ENCODE measurements at places on chromosomes 11 and 22. TPM values are rescaled to one million over a fixed set of nuclear protein-coding genes. Genes with fewer than 3 reads are reported as not detected.
A peak's percentile ranks its signal among the peaks of the same experiment; 100 is the strongest.

Gene WNT7B
- total RNA-seq: not detected

- DNase-seq: no peak
- peaks cover 7% of the 10 kb centered on the region for H3K4me1 ChIP-seq
- H3K27ac ChIP-seq: no peak overlapping the region
- no peaks in the 10 kb centered on the region for H3K36me3 ChIP-seq
- H3K4me3 ChIP-seq: no peak overlapping the region
- H3K27me3 ChIP-seq: peaks cover 47% of the 10 kb centered on the region
These were observed 10.9 kb downstream of the INS start for GRCh38 chr11:2149864-2150847.

Gene TRPM5
- not detected for total RNA-seq

DNA sequence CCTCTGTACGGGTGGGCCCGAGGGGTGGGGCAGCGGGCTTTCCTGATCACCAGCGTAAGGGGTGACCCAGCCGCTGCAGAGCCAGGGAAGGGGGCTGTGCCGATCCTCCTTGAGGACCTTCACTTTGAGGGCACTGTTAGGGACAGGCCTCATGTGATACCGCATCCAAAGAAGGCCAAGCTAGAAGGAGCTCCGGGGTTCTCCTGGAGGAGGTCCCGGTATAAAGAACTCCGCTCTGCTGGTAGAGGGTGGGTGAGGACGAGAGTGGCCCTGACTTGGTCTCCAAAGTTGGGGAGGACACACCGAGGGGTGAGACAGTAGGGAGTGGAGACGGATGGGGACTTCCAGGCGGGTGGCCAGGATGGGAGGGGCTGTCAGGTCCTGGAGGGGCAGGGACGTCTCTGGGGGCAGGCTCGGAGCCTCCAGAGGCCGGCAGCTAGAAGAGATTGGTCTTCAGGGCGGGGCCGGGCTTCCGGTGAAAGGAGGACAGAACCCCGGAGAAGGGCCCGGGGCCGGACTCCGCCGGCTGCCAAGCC is 4.6 kb downstream of the PHOX2A start:
- no peak overlapping the region for H3K27ac ChIP-seq
- H3K4me1 ChIP-seq: peaks cover 16% of the 10 kb centered on the region
- no peak for DNase-seq
- H3K36me3 ChIP-seq: peaks cover 2% of the 10 kb centered on the region
- peaks cover 37% of the 10 kb centered on the region for H3K27me3 ChIP-seq

GRCh38 chr11:6548641-6549040 is 51.6 kb downstream of the DNHD1 start:
- H3K36me3 ChIP-seq: no peaks in the 10 kb centered on the region
- H3K4me1 ChIP-seq: no peaks in the 10 kb centered on the region
- no peaks in the 10 kb centered on the region for H3K27me3 ChIP-seq

DNA sequence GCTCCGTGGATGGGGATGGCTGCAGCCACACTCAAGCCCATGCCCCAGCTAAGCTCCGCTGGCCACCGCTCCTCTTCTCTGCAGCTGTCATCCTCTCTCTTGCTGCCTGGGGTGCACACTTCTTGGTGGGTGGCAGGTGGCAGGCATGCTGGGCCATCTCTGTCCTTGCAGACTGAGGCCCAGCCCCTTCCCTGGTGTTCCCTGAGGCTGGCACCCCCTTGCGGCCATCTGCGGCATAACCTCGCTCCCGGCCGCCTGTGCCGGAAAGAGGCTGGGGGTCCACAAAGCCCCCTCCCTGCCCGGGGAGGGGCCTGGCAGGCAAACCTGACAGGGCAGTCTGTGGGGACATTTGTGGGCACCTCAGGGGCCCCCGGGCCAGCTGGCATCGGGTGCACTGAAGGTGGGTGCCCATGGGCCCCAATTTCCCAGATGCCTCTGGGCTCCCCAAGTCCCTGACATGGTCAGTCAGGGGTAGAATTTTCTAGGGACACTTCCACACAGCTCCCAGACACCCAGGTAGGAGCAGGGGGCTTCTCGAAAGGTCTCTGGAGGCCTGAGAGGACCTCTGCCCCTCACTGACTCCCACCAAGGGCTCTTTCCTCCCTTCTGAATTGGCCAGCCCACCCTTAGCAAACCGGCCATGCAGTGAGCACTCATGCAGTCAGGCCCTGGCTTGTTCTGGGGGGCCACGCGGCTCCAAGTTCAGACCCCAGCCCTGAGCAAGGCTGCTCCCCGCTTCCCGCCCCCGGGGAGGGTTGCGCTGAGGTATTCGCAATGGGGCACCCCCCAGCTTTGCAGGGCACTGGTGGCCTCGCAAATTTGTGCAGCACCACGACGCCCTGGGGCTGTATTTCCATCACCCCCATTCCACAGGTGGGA is 23.5 kb upstream of the TH start:
- H3K4me3 ChIP-seq: no peak overlapping the region
- no peaks in the 10 kb centered on the region for H3K36me3 ChIP-seq
- H3K27ac ChIP-seq: no peak overlapping the region
- H3K4me1 ChIP-seq: no peaks in the 10 kb centered on the region
- peaks cover 12% of the 10 kb centered on the region for H3K27me3 ChIP-seq

Gene PDE2A
- 0.30 TPM for total RNA-seq

Gene YPEL1
- 1.0 TPM for total RNA-seq

Gene VWCE
- total RNA-seq: 6.8 TPM

DNA sequence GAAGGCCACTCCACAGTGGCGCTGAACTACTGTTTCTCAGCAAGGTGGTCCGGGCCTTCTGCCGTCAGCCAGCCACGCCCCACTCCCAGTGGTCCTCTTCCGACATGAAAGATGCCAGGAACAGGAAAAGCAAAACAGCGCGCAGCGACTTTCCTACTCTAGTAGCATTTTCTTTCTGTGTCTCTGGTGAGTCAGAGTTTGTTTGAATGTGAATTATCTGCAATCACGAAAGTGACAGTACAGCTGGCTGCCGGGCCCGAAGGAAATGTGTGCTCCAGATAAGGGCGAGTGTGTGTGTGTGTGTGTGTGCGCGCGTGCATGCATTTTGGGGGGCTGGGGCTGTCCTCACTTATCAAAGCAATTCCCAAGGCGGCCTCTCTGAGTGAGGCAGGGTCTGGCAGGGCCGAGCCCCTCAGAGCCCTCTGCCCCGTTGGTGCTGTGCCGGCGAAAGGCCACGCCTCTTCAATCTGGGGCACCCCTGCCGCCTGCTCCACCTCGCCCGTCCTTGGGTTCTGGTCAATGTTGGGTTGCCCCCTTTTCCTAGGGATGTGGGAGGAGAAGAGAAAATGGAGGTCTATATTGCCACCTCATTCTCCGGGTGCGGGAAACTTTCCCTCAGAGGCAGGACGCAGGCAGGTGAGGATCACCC is 288.5 kb downstream of the KIRREL3 start:
- no peak overlapping the region for H3K4me3 ChIP-seq
- H3K4me1 ChIP-seq: no peaks in the 10 kb centered on the region
- H3K27me3 ChIP-seq: peaks cover 19% of the 10 kb centered on the region
- H3K36me3 ChIP-seq: no peaks in the 10 kb centered on the region

Gene C11orf16
- total RNA-seq: not detected

Gene GDPD4
- total RNA-seq: not detected

DNA sequence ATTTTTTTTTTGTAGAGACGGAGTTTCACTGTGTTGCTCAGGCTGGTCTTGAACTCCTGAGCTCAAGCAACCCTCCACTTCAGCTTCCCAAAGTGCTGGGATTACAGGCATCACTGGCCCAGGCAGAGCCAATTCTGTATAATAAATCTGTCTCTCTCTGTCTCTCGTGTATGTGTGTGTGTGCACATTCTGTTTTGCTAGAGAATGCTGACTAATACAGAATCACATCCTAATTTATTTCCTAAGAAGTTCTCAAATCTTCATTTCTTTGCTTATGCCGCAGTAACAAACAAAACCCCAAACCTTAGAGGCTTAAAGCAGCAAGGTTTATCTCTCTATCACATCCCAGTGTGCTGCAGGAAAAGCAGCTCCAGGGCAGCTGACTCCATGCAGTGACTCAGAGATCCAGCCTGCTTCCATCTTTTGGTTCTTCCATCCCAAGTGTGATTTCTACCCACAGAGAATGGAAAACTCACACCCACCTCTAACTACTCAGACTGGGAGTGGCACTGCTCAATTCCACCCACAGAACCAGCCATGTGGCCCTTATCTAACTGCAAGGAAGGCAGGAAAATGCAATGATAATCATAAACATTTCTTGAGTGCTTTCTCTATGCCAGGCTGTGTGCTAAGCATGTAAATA is 35.1 kb upstream of the LRRC10B start:
- peaks cover 13% of the 10 kb centered on the region for H3K36me3 ChIP-seq
- H3K27ac ChIP-seq: peak overlapping the region; percentile 1
- H3K27me3 ChIP-seq: no peaks in the 10 kb centered on the region
- no peak overlapping the region for H3K4me3 ChIP-seq
- DNase-seq: no peak
- H3K4me1 ChIP-seq: peaks cover 9% of the 10 kb centered on the region

DNA sequence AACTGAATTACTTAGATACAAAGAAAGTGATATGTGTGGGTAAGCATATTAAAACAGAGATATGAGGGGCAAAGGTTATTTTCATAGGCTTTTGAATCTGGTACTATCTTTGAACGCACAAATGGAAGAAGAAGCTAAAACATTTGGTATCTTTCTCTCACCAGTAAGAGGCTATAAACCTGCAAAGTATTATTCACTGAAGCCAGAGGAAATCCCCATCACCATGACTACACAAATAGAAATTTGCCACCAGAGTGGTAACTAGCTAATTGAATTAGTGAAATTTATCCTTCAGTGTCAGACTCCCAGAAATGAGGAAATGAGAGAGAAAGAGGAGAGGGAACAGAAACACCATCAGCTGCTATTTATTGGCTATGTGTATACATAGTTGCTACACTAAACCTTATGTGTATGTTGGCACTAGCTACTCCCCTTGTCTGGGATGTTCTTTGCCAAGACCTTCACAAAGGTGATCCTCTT is 503.4 kb downstream of the DLG2 start:
- H3K27ac ChIP-seq: no peak overlapping the region
- no peaks in the 10 kb centered on the region for H3K27me3 ChIP-seq
- no peaks in the 10 kb centered on the region for H3K36me3 ChIP-seq
- no peak for DNase-seq
- H3K4me1 ChIP-seq: no peaks in the 10 kb centered on the region
- H3K4me3 ChIP-seq: no peak overlapping the region

Gene SLC6A5
- not detected for total RNA-seq

DNA sequence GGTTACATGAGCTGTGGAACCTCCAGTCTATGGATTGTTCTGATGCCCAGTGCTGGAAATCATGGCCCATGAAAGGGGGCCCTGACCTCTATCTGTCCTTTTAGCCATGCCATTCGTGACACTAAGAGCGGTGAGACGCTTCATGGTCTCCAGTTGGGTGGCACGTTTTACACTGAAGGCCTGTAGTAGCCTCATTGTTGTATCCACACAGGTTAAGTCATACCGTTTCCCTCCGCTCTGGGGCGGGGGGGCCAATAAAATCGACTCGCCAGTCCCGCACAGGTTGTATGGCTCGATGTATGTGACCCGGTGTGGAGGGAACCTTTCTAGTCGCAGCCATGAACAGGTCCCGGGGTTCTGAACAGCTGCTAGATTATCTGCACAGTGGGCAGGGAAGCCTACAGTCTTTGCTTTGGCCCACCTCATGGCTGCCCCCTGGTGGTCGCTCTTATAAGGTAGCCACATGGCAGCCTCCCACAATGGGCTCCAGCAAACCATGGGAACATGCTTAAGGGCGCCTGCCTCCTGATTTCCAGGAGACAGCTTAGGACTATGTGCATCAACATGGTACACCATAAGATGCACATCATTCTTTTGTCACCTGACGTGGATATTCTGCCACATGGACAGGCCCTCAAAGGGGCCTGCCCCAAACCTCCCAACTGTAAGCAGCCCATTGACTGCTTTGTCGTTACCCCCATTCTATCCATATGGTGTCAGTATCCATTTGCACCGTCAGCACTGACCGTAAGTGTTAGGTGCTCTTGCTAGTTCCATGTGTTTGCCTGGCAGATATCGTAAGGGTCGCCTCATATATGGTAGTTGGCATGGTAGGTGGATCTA is 19.7 kb upstream of the APOL3 start:
- H3K27me3 ChIP-seq: no peaks in the 10 kb centered on the region
- DNase-seq: peak; percentile 92
- H3K4me1 ChIP-seq: peaks cover 10% of the 10 kb centered on the region
- no peak overlapping the region for H3K4me3 ChIP-seq

Gene HSPB2
- not detected for total RNA-seq

DNA sequence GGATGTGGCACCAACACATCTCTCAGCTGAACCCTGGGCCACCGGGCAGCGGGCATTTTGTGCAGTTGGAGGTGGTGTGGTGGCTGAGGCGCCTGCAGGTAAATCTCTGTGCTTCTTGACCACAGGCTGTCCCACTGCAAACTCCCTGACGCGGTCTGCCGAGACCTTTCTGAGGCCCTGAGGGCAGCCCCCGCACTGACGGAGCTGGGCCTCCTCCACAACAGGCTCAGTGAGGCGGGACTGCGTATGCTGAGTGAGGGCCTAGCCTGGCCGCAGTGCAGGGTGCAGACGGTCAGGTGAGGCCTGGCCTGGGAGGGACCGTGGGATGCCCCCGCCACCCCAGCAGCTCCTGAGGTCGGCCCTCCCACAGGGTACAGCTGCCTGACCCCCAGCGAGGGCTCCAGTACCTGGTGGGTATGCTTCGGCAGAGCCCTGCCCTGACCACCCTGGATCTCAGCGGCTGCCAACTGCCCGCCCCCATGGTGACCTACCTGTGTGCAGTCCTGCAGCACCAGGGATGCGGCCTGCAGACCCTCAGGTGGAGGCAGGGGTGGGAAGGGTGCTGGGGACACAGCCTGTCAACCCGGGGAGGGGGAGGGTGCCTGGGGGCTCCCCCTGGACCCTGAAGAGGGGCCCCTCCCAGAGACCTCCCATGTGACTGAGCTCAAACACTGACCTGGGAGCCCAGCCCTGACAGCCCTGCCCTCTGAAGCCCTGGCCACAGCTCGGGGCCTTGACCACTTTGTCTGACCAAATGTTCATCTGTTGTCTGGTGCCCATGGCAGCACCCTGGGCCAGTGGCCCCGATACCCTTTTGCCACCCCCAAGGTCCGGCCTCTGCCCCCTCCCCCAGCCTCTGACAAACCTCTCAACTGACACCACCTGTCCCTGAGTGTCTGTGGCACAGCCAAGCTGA is 4.6 kb upstream of the PGGHG start:
- no peak overlapping the region for H3K4me3 ChIP-seq
- peaks cover 7% of the 10 kb centered on the region for H3K36me3 ChIP-seq
- no peak overlapping the region for H3K27ac ChIP-seq
- peaks cover 19% of the 10 kb centered on the region for H3K27me3 ChIP-seq
- DNase-seq: peak; percentile 5

DNA sequence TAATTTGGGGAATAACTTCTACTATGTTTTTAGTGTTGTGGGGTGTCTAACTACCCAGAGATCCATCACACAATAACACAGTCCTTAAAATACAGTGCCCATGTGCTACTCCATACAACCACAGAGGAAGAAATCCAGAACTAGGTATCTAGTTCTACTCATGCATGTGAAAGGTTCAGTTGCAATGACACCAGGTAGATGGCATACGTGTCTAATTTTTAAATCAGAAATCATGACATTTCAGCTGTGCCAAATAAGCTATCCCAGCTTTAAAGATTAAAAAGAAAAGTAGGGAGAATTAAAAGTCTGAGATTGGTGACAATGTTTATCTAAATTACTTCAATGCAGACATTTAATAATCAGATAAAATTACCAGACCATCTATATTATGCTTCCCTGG is 122.2 kb downstream of the CD44 start:
- no peaks in the 10 kb centered on the region for H3K27me3 ChIP-seq
- peaks cover 17% of the 10 kb centered on the region for H3K4me1 ChIP-seq
- H3K36me3 ChIP-seq: no peaks in the 10 kb centered on the region
- H3K27ac ChIP-seq: no peak overlapping the region
- H3K4me3 ChIP-seq: no peak overlapping the region

Gene CASP12
- not detected for total RNA-seq

GRCh38 chr11:61656347-61657077 is 23.7 kb upstream of the DAGLA start:
- H3K4me3 ChIP-seq: no peak overlapping the region
- peaks cover 7% of the 10 kb centered on the region for H3K27me3 ChIP-seq
- H3K4me1 ChIP-seq: no peaks in the 10 kb centered on the region
- no peaks in the 10 kb centered on the region for H3K36me3 ChIP-seq
